Stimulated activated naive B cell treated with anti-CD40 and anti-IgM and Interleukin-4, amounts not matched to agents 10 μg/mL and 1 μg/mL and 100 μg/mL, for 72 hours (primary cell): ENCODE measurements at places on chromosomes 3 and 15.

DNA sequence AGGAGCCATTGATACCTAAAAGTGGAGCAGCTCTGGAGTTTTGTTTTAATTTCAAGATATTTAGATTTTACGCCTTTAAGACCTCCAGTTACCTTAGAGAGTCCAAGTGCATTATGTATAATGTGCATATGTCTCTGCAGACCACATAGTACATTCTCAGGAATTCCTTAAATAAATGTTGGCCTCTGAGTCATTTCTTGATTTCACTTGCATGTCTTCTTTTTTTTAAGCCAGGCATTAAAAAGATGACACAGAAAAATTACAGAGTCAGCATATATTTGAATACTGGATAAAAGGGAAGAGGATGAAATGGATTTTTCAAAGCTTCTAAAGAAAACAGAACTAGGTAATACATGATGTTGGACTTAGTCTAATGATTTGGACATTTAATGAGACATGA is 125.2 kb downstream of the TMCO5A start:
- H3K36me3 ChIP-seq, result peaks cover 6% of the 10 kb centered on the region
- peak overlapping the region; percentile 54 for H3K4me3 ChIP-seq
- peaks cover 16% of the 10 kb centered on the region for H3K27me3 ChIP-seq
- peaks cover 53% of the 10 kb centered on the region for H3K4me1 ChIP-seq

GRCh38 chr3:98814817-98815420 is 51.8 kb downstream of the ST3GAL6 start:
- no peaks in the 10 kb centered on the region for H3K36me3 ChIP-seq
- no peaks in the 10 kb centered on the region for H3K27me3 ChIP-seq
- no peaks in the 10 kb centered on the region for H3K4me1 ChIP-seq
- DNase-seq, result no peak
- no peak overlapping the region for H3K4me3 ChIP-seq

GRCh38 chr3:26118165-26118564 is 328.3 kb downstream of the OXSM start:
- H3K36me3 ChIP-seq, result no peaks in the 10 kb centered on the region
- no peak for DNase-seq
- H3K4me3 ChIP-seq, result no peak overlapping the region
- H3K27ac ChIP-seq, result no peak overlapping the region
- peaks cover 4% of the 10 kb centered on the region for H3K4me1 ChIP-seq

DNA sequence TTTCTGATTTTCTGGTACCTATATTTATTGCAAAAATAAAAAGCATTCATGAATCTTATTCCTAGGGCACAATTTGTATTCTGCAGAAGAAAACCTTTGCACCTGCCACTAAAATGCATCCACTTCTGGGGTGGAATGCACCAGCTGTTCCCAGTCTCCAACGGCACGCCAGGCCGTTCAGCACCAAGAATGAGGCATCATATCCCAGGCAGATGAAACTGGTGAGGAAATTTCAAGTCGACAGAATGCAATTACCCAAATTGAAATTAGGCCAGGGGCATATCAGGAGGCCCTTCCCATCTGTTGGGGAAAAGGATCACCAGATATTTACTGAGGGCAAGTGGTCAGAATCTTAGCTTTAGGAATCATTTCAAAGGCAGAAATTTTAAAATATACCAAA is 13.6 kb upstream of the RBMS3 start:
- no peaks in the 10 kb centered on the region for H3K4me1 ChIP-seq
- no peak overlapping the region for H3K27ac ChIP-seq
- H3K4me3 ChIP-seq, result no peak overlapping the region
- H3K27me3 ChIP-seq, result no peaks in the 10 kb centered on the region
- DNase-seq, result no peak

- no peak for DNase-seq
- no peak overlapping the region for H3K4me3 ChIP-seq
- peaks cover 6% of the 10 kb centered on the region for H3K27me3 ChIP-seq
- peaks cover 24% of the 10 kb centered on the region for H3K36me3 ChIP-seq
- H3K4me1 ChIP-seq, result peaks cover 14% of the 10 kb centered on the region
Measured at GRCh38 chr3:111662907-111663306, 67.8 kb upstream of the ZBED2 start.

- no peak overlapping the region for H3K4me3 ChIP-seq
- H3K36me3 ChIP-seq, result no peaks in the 10 kb centered on the region
- no peaks in the 10 kb centered on the region for H3K4me1 ChIP-seq
- no peak for DNase-seq
Measured at GRCh38 chr15:68265081-68265480, 12.5 kb upstream of the FEM1B start.

- H3K36me3 ChIP-seq, result no peaks in the 10 kb centered on the region
- no peak overlapping the region for H3K27ac ChIP-seq
- DNase-seq, result no peak
- no peaks in the 10 kb centered on the region for H3K4me1 ChIP-seq
Measured at GRCh38 chr15:72175186-72176044, 22.2 kb downstream of the GRAMD2A start.

DNA sequence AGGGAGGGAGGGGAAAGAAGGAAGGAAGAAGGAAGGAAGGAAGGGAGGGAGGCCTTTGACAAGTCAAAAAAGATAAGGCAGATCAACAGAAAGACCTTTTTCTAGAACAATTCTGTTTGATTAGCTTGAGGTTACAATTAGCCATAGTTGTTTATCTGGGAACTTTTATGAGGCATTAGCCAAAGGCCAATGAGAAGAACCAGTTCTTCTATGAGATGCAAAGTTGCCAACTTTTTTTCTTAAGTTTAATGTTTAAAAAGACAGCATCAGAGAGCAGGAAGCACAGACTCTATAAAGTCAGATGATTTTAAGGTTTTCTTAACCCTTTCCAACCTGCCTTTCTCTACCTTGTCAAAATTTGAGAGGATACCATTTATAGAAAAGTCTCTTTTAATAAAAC is 301.3 kb upstream of the NR2F2 start:
- no peaks in the 10 kb centered on the region for H3K4me1 ChIP-seq
- no peak for DNase-seq
- no peaks in the 10 kb centered on the region for H3K36me3 ChIP-seq
- no peak overlapping the region for H3K4me3 ChIP-seq

DNA sequence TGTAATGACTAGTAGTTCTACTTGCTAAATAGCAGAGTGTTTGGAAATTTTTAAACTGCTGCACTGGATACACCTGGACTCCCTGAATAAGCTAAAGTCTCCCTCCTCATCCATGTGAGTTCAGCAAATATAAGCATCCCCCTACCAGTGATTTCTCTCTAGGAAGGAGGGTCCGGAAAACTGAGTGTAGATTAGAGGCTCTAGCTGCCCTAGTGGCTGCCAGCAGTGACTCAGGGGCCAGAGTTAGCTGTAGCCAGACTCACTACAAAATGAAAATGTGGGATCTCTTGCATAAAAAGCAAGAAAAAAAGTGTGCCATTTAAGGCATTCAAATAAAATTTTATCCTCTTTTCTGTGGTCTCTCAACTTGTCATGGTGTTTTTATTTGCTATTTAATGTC is 485.0 kb upstream of the ATP11B start:
- no peak overlapping the region for H3K27ac ChIP-seq
- no peaks in the 10 kb centered on the region for H3K27me3 ChIP-seq
- no peaks in the 10 kb centered on the region for H3K36me3 ChIP-seq
- no peak overlapping the region for H3K4me3 ChIP-seq
- no peak for DNase-seq

DNA sequence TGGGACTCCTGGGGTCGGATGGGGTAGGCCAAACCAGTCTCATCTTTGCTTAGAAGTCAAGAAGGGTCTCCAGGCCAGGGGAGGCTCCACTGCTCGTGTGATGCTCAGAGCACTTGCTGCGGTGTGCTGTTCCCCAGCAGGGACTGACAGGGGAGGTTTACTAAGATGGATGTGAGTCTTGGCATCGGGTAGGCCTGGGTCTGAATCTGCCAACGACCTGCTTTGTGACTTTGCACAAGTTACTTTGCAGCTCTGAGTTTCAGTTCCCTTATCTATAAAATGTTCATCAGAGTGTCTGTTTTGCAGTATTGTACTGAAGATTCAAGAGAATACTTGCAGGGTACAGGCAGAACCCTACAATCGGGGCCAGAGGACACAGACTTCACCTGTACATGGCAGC is 17.3 kb upstream of the CDCP1 start:
- peaks cover 17% of the 10 kb centered on the region for H3K27me3 ChIP-seq
- H3K4me1 ChIP-seq, result peaks cover 15% of the 10 kb centered on the region
- no peaks in the 10 kb centered on the region for H3K36me3 ChIP-seq
- no peak overlapping the region for H3K27ac ChIP-seq

DNA sequence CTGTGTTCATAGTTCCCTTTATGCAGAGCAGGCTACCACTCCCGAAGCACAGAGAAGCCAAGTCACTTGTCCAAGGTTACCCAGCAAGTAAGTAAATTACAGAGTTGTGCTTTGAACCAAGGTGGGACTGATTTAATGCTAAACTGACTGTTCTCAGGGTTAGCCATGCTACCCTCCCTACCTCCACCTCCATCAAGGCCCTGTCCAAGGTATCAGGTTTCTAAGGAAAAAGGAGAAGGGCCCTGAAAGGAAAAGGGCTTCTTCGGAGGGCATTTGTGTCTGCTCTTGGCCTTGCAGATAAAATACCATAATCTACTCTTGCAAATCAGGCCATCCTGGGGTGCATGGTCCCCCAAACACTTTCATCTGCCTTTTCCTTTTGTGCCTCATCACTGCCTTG is 288.1 kb upstream of the LRRFIP2 start:
- DNase-seq, result no peak
- H3K4me3 ChIP-seq, result no peak overlapping the region
- H3K27ac ChIP-seq, result no peak overlapping the region
- H3K4me1 ChIP-seq, result peaks cover 8% of the 10 kb centered on the region

DNA sequence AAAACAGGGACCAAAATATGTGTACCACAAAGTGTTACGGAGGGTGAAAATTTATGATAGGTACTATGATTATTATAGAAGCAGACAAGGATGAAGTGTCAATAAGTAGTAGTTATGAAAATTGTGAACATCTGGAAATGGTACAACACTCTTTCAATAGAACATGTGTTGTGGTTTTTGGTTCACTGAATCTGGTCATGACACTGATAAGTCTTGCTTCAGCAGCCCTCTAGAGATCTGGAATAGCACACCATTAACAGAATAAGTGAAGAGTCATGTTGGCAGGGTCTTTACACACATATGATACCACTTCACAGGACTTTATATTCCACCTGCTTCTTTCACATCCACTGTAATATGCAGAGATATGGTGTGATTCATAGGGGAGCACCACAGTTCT is 985.2 kb upstream of the SEMA6D start:
- DNase-seq, result no peak
- H3K36me3 ChIP-seq, result peaks cover 2% of the 10 kb centered on the region
- no peaks in the 10 kb centered on the region for H3K4me1 ChIP-seq
- no peak overlapping the region for H3K27ac ChIP-seq
- H3K27me3 ChIP-seq, result no peaks in the 10 kb centered on the region
- H3K4me3 ChIP-seq, result no peak overlapping the region

DNA sequence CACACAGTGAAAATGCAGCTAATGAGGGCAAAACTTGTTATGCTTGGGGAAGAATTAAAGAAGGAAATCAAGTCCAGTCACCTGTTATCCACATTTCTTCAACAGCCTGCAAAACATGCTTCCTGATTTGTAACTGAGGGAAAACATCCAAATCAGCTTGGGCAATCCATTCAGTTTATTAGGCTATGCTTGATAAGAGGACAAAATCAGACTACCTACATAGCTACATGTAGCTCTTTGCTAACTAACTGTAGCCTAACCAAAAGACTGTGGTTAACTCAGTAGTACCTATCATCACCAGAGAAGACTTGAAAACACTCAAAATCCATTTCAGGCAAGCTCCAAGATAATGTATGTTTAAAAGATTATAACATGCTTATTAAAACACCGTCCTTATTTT is 436.4 kb downstream of the SHQ1 start:
- H3K27ac ChIP-seq, result no peak overlapping the region
- peaks cover 15% of the 10 kb centered on the region for H3K36me3 ChIP-seq
- H3K4me1 ChIP-seq, result peaks cover 89% of the 10 kb centered on the region
- DNase-seq, result no peak
- no peaks in the 10 kb centered on the region for H3K27me3 ChIP-seq

DNA sequence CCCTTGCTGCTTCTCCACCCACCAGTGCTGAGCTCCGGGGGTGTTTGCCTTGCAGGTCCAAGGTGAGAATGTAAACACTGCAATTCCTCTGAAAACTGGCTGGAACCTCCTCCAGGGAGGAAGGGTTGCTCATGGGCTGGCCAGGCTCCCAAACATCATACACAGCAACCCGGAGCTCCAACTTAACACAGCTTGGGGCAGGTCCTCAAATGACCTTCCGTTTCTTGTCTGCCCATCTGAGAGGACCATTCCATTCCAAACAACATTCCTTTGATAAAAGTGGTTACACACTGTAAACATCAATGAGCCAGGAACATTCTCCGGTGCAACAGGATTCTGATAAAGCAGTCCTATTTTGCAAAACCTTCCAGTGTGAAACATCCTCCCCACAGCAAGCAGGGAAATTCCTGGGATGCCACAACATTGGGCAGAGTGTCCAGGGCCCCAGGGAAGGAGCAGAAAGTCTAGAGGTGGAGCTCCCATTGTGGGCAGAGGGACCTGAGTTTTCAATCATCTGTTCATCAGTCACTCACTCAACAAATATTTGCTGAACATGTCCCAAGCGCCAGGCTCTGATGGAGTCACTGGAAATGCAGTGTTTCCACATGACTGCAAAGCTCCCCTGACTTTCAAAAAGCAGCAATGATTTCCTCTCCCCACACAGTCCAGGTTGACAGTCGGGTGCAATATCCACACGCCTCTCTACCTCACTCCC is 7.3 kb upstream of the HEG1 start:
- peaks cover 7% of the 10 kb centered on the region for H3K36me3 ChIP-seq
- no peak overlapping the region for H3K27ac ChIP-seq
- no peak overlapping the region for H3K4me3 ChIP-seq
- H3K4me1 ChIP-seq, result no peaks in the 10 kb centered on the region

- H3K27me3 ChIP-seq, result peaks cover 9% of the 10 kb centered on the region
- DNase-seq, result no peak
- no peaks in the 10 kb centered on the region for H3K36me3 ChIP-seq
- no peaks in the 10 kb centered on the region for H3K4me1 ChIP-seq
- no peak overlapping the region for H3K27ac ChIP-seq
Measured at GRCh38 chr3:171011109-171011872, 15.2 kb downstream of the SLC2A2 start.
